ENCODE measurements at places on chromosomes 6 and 20.

DNA sequence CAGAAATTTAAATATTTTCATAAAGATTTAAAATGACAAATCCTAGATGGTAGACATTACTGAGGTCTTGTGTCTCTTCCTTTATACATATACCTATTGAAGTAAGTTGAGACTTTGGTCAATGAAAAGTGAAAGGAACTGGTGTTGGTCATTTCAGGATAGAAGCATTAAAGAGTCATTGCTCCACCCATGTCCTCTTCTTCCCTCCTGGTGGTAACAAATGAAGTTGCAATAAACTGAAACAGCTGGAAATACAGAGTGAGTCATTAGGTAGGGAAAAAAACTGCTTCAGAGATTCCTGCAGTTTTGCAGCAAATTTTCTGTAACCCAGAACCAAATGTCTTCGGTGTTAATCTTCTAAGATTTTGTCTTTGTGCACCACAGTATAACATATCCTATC, 448.0 kb downstream of the EYS start:
- DNase-seq = no peak

- peak; percentile 69 for DNase-seq
These were observed 600 bp downstream of the SEC63 start for GRCh38 chr6:107957308-107957908.

- peak; percentile 41 for DNase-seq
These were observed 39.9 kb downstream of the PYGB start for GRCh38 chr20:25287631-25288290.

GRCh38 chr6:5896476-5897200, 110.1 kb downstream of the NRN1 start:
- DNase-seq = no peak

DNA sequence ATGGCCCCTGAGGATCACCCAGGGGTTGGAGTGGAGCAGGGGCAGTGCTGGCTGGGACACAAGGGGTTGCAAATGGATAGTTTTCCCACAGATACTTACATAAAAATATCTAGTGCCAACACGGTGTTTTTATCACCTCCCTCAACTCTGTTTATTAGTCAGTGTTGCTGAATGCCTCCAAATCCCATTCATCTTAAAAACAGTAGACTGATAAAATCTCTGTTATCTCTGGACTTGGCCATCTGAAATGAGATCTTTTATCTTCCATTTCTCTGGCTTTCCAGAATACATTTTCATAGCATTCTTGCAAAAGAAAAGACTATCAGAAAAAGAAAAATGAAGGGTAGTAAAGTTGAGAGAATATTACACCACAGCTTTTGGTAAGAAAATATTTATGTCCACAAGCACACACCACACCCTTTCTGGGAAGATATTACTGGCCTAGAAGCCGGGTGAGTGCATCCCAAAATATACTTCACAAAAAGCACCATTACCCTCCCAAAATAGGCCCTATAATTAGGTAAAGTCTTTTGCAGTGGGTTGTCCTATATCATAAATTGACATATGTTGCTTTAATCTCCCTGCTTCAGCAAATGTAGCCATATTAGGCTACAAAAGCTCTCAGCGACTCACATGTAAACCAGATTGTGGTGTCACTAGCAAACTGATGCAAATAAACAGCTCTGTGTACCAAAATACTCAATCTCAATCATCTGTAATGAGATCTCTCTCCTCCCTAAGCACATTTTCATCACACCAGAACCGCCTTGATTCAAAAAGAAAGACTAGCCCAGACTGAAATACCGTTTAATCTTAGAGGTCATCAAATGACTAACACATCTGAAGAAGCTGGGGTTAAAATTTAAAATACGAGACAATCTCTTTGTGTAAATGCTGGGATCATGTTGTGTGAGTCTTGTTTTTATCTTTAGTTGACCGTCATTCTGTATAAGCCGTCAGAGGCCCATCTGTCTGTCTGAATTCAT, 96.7 kb downstream of the FYN start:
- no peak for DNase-seq

DNA sequence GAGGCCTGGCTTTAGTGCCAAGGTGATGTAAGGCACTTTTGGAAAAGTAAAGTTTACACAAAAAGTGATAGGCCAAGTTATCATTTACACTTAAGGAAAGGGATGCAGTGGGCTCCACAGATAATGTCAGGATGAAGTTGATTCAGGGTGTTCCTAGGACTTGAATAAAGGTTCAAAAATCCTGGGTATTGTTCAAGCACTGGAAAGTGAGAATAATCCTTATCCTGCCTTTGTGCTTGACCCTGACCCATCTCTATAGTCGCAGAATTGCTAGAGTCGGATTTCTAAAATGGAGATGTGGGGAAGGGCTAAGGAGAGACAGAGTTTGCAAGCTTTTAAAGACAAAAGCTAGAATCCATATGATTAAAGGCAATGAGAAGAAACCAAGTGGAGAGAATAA, 115.6 kb downstream of the TIAM2 start:
- no peak for DNase-seq

GRCh38 chr6:14313248-14313647, 195.7 kb downstream of the CD83 start:
- no peak for DNase-seq

- DNase-seq = no peak
These were observed 175.1 kb upstream of the JAG1 start for GRCh38 chr20:10848810-10849370.

- no peak for DNase-seq
These were observed 13.7 kb downstream of the PIGT start for GRCh38 chr20:45429618-45430017.

GRCh38 chr6:91185072-91185471, 598.2 kb upstream of the MAP3K7 start:
- no peak for DNase-seq

DNA sequence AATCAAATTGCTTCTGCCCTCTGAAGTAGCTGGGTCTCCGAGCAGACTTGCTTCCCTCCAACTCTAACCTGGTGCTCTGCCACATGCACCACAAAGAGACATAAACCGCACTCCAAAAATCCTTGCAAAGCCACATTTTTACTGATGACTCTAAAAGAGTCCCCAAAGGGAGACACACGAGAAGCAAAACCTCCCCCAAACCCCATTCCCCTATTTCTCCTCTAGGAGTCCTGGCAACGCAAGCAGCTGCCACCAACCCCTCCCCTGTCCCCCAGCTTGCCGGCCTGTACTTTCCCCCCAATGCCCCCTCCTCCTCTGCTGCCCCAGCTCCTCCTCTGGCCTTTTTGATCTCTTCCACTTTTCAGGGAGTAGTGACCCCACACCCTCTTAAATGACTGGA, 180.1 kb upstream of the ARID1B start:
- no peak for DNase-seq

DNA sequence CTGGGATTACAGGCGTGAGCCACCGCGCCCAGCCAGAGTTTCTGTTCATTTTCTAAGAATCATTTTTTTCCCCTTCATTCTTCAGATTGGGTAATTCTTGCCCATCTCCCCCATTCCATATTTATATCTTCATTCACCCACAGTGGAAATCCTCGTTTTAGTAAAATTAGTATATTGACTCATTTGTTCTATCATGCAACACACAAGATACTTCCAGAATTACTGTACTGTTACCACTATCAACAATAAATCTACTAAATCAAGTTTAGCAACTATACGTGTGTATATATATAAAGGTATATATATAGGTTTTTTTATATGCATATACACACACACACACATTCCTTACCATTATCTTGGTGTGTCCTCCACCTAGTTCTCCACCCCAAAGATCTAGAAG, 41.2 kb upstream of the KCNG1 start:
- DNase-seq = no peak

DNA sequence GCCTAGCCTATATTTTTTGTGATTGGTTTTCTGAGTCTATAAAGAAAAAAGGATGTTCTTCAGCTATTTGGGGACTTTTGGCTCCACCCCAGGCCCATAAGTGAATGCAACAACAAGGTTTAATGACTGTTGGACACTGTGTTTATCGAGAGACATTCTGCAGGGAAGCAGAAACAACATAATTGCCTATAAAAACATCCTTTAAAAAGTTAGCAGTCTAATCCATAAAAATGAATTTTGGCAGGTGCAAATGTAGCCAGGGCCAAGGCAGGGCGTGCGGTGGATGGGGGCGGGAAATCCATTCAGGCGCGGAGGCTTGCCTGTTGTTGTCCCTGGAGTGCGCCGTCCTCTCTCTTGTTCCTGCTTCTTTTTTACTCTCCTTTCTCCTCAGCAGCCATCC, 99.3 kb downstream of the PAX1 start:
- no peak for DNase-seq

DNA sequence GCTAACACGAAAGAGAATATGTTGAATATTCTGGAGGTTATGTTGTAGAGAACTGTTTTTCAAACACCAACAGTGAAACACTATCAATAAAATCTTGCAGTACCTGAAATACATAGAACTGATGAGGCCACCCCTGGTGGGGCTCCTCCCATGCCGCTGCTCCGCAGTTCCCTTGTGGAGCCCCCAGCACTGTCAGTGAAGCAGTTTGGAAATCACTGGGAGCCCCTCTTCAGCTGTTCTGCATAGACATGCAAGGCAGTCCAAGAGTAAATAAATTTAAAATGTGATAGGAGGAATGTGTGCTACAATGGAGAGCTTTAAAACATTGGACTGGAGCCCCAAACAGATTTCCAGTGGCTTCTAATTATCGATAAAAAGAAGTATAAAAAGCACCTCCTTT, 189.4 kb downstream of the FNDC1 start:
- no peak for DNase-seq

DNA sequence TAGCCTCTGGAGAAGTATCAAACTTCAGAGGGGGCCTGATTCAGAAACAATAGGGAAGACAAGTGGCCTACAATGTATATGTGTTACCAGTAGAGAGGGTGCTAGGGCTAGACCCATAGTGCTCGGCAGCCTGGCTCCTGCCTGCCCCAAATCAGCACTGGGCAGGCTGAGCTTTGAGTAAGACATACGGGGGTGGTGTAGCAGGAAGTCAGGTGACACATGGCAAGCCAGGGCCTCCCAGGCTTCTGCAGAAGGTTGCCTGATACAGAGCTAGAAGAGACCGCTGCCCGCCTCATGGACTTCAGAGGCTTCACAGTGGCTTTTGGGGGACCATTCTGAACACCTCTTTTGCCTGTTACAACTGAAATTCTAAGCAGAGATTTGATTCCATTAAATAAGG, 43.4 kb downstream of the RALY start:
- DNase-seq = no peak

- DNase-seq = no peak
These were observed 182.1 kb downstream of the ANKRD60 start for GRCh38 chr20:58046311-58046710.

DNA sequence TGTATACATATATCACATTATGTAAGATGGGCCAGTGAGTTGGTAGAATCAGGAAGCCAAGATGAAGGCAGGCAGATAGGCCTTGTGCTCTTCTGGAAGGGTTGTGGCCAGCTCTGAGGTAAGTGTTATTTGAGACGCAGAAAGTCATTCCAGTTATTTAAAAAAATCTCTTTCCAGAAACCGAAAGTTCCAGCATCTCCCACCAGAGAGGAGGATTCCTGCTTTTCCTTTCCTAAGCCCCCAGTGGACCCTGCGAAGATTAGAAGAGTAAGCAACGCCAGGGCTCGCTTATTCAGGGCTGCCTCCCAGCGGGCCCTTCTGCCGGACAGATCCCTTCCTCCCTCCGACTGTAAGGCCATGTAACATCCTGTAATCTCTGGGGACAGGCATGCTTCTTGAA, 20.4 kb downstream of the ARMC2 start:
- DNase-seq = no peak

DNA sequence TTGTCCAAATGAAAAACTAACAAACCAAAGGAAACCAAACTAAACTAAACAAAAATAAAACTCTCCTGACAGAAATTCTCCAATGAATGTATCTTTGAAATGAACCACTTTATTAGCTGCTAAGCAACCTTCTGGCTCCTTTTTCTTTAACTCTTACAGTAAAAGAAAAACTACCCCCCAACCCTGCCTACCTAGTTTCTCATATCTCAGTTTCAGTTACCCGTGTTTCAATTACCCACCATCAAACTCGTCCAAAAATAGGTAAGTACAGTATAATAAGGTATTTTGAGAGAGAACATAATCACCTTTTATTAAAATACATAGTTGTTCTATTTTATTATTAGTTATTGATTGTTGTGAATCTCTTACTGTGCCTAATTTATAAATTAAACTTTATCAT, 177.4 kb upstream of the THEMIS start:
- no peak for DNase-seq

DNA sequence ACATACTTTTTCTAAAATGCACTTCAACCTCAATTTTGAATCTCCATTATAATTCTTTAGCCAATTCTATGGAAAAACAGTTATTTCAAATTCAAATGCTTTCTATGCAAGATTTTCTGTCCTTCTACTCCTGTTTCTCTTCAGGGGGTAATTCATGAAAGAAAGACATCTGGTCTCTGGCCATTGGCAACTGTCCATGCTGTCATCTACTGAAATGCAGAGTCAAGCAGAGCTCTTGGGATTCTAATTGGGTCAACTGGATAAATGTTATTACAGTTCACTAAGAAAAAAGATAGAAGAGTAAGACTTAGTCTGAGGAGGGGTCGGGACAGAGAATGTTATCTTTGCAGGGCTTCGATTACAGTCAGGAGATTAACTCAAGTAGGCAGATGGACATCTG, 22.0 kb upstream of the BMP5 start:
- no peak for DNase-seq

- DNase-seq = no peak
These were observed 102.7 kb downstream of the FIG4 start for GRCh38 chr6:109793792-109794191.

DNA sequence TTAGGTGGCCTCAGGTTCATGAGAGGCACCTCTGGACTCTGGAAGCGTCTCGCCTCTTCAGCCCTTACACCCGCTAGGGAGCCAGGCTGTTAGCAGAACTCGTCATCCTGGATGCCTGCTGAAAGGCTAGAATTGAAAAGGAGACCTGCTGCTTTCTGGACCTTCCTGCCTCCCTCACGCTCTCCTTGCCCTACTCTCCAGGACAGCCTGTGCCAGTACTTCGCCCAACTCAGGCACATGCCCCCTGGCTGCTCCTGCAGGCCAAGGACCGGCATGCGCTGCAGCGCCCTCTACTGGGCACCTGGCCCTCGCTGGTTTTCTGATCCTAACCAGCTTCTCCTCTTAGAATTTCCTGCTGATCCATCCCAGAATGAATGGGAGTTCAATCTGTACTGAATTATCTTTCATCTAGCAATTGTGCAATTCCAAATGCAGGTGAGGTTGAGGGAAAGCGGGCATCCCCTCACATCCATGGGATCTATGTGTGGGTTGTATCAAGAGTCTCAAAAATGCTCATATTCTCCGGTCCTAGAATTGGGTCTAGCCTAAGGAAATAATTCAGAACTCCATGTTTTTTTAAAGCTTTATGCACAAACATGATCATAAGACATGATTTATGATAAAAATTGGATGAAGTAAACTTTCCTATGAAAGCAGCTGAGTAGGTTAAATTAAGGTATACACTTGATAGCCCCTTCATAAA, 78.0 kb downstream of the PTPN1 start:
- DNase-seq = peak; percentile 91

GRCh38 chr6:170370416-170370815, 63.9 kb downstream of the FAM120B start:
- no peak for DNase-seq

- no peak for DNase-seq
These were observed 150.4 kb downstream of the BFSP1 start for GRCh38 chr20:17380801-17381200.

All from upper lobe of right lung (tissue), 1 donor.